ENCODE measurements at places on chromosomes 4 and X.

GRCh38 chrX:49155243-49155899 is 7.2 kb upstream of the MAGIX start:
- DNase-seq: peak; percentile 43

DNA sequence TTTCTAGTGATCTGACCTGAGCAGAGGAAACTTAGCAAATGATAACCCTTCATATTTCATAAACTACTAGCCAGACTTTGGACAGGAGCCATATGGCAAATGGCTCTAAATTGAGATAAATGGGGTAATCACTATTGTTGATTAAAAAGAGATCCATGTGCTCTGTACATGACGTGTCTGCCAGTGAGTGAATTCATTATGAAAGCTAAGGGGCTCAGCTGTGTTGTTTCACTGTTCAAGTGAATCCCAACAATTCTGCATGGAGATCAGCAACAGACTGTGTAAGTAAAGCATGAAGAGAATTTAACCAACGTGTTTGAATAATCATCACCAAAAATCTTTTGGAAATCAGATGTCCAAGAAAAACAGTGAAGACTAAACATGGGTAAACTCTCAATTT is 9.5 kb upstream of the QRFPR start:
- no peak for DNase-seq

- DNase-seq: no peak
Measured at GRCh38 chr4:86386817-86387415, 27.1 kb upstream of the MAPK10 start.

DNA sequence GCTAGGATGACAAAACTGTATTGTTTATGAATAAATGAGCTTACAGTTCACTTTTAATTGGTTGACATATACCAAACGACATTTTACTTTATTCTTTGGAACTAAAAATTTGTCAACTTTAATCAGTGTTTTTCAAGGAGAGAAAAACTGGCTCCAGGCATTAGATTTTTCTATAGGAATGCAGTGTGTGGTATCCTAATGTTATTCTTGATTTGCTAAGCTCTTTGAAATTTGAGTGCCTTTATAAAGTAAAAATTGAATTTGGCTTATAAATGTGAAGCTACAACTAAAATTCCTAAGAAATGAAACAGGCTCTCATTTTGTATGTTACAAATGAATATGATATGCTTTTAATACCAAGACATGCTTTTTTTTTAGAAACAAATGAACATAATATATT is 442.2 kb upstream of the TRAM1L1 start:
- no peak for DNase-seq

GRCh38 chr4:108227923-108228322 is 59.2 kb upstream of the LEF1 start:
- no peak for DNase-seq

GRCh38 chrX:123422875-123423274 is 238.8 kb downstream of the GRIA3 start:
- no peak for DNase-seq

DNA sequence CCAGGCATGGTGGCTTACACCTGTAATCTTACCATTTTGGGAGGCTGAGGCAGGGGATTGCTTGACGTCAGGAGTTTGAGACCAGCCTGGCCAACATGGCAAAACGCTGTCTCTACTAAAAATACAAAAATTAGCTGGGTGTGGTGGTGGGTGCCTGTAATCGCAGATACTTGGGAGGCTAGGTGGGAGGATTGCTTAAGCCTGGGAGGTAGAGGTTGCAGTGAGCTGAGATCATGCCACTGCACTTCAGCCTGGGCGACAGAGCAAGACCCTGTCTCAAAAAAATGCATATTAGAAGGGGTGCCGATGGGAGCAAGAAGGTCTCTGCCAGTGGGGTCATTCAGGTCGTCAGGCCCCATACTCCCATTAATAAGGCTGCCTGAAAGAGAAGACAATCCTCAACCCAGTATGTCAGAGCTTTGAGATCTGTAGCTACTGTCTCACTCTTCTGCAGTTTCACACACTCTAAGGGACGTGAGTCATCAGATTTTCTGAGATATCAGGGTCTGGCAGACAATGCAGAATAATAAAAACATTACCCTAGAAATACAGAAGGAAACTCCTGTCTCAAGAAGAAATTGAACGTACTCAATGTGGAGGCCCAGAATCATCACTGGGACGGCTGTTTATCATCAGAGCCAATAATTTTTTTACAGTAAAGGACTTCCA is 176.7 kb upstream of the FAT1 start:
- DNase-seq: no peak

- no peak for DNase-seq
Measured at GRCh38 chr4:10384974-10385373, 72.3 kb downstream of the ZNF518B start.

- no peak for DNase-seq
Measured at GRCh38 chr4:109703664-109704361, 568 bp upstream of the CASP6 start.

DNA sequence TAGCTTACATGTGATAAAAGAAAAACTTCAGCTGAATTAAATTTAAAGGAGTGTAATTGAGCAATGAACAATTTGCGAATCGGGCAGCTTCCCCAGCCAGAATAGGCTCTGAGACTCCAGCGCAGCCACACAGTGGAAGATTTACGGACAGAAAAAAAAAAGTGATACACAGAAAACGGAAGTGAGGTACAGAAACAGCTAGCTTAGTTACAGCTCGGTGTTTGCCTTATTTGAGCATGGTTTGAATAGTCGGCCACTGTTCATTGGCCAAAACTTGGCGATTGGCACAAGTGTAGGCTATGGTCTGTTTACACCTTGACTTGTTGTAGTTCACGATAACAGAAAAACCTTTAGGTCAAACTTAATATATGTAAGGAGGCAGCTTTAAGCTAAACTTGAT is 16.7 kb upstream of the SUPT20HL1 start:
- peak; percentile 20 for DNase-seq

- no peak for DNase-seq
Measured at GRCh38 chrX:68874076-68874475, 45.3 kb downstream of the EFNB1 start.

DNA sequence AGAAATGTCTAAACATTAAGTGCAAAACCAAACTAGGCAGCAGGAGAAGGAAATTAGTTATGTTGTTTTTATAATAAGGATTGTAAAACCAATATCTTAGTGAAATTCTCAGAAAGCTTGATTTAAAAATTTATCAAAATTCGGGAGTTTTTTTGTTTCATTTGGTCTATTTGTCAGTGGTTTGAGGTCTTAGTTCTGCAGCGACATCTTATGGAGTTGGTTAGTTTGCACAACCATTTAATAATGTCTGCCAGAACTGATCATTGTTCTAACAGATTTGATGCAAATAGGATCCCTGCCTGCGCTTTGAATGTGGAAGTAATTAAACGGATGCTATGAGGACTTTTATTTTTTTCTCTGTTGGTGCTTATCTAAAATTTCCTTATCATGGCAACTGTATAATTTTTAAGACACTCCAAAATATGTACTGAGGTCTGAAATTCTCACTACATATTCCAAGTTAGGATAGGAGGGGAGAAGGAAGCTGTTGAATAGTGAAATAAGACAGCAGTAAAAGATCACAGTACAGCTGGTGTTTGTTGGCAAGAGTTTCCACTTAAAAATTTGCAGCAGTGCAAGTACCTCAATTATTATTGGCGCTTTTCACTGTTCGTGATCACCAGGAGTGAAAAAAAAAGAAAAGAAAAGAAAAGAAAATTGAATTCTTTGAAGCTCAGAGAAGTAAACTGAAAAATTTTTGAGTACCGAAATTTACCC is 2521.4 kb downstream of the ARAP2 start:
- DNase-seq: no peak

DNA sequence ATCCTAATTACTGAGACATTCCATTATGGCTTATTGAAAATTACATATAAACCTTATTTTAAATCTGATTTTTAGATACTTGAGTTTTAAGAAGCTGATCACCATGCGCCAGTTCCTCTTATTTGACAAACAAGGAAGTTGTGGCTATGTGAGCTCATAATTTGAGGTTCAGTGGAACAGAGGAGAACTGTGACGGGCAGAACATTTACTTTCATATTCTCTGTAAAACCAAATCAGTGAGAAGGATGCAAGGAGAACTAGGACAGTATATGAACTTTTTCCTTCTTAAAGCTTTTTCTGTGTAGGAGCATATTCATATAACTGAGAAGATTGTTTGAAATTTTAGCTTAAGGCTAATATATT is 25.3 kb downstream of the STIM2 start:
- DNase-seq: no peak

DNA sequence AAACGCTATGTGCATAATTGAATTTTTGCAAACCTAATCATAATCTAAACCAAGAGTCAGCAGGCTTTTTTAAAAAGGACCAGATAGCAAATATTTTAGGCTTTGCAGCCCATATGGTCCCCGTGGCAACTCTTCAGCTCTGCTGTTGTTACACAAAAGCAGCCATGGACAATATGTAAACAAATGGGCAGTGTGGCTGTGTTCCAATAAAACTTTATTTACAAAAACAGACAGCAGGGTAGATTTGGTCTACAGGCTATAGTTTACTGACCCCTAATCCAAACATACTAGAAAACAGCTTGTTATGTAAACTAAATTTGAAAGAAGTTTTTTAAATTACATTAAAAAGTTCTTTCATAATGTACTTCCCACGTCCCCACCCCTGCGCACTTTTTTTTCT is 53.1 kb downstream of the FUNDC1 start:
- no peak for DNase-seq

- no peak for DNase-seq
Measured at GRCh38 chr4:24680746-24681448, 96.5 kb upstream of the DHX15 start.

GRCh38 chr4:182738283-182739047 is 178.7 kb downstream of the DCTD start:
- no peak for DNase-seq

DNA sequence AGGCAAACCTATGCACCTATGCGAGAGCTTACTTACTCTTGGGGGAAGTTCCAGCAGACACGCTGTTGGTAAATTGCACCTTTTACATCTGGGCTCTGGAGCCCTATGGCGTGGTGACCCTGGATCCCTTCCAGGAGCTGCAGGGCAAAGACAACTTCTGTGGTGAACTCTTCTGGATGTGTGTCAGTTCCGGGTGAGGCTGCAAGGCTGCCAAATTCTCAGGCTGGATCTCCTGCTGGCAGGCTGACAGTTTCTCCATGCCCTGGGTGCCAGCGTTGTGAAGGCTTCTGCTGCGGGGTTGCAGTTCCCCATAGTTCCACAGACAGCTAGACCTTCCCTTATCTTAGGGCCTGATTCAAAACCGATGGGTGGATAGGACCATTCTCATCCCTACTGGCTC is 37.9 kb downstream of the RAP2C start:
- DNase-seq: no peak

DNA sequence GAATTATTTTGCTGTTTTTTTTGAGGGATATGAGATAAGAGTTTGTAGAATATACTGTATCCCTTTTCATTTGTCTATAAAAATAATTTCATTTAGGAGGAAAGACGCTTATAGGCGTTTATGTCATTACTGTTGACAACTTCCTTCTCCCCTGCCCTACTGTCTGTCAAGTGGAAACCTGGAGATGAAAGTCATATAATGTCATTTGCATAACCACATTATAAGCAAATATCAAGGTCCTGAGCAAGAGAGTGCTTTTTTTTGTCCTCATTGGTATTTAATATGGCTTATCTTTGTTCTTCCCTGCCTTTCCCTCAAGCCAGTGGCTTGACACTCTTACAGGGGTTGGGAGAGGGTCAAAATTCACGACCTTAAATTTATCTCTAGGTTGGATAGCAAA is 55.8 kb downstream of the LRP2BP start:
- DNase-seq: no peak

DNA sequence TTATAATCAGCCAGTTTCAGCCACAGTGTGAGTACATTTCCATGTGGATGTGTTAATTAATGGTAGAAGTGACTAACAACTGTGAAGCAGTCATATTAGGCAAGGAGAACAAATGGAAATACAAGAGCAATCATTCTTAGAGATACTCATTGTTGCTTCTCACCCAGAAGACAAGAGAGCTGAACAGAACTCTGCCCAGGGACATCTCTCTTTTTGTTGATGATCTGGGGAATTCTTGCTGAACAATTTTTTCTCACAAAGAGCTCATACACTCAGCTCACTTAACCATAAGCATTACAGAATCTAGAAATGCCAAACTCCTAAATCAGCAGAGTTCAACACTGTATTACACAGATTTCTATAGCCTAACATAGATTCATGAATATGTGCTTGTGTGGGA is 150.1 kb downstream of the COMMD8 start:
- DNase-seq: no peak

- DNase-seq: no peak
Measured at GRCh38 chr4:119314356-119314755, 7.6 kb downstream of the FABP2 start.

DNA sequence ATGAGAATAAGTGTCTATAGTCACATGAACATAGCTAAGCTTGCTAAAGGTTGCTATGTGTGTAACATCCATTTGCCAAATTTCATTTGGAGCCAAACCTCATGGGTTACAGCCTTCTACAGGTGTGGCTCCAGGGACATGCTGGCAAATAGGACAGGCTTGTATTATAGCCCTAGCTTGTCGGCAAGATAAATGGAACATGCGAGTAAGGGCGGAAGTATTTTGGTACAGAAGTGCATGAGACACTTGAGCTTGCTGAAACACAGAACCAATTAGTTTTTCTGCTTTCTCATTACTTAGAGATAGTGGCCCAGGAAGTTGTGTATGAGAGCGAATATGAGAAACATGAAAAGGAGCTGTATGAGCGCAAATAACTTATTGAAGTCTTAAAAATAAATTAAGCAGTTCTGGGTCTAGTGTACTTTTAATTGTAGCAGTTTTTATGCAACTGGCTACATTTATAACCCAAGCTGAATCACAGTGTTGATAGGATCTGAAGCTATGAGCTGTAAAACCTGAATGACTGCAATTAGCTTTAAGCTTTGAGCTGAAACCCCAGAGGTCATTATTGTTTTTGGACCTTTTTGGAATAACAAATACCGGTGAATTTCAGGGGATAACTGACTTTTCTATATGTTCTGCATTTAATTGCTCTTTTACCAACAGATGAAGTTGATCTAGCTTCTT is 64.6 kb downstream of the KDM5C start:
- DNase-seq: no peak

- DNase-seq: peak; percentile 53
Measured at GRCh38 chrX:25144043-25144940, 128.5 kb upstream of the ARX start.

DNA sequence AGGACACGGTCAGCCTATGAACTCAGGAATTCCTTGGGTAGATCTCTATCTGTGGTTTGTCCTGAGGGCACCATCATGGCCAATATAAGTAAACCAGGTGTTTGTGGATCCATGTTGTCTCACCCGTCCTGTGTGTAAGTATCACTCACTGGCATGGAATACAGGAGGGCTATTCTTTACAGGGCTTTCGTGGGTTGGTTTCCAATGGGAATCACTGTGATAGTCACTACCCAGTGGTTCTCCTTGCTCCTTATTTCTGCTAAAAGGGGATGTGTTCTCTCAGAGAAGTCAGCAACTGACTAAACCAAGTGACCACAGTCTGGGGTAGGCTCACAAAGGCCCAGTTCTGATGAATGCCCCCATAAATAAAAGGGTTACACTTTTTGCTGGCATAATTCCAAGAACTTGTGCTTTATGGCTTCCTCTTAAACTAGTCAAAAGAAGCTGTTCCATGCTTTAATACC is 236.7 kb upstream of the JADE1 start:
- no peak for DNase-seq

GRCh38 chrX:39752815-39753214 is 344.9 kb downstream of the BCOR start:
- no peak for DNase-seq

All from stimulated activated CD8-positive, alpha-beta memory T cell treated with anti-CD3 and anti-CD28 coated beads, Interleukin-4, amount 100 ng/mL, for 48 hours (primary cell).